ENCODE measurements at places on chromosomes 7 and 10.

DNA sequence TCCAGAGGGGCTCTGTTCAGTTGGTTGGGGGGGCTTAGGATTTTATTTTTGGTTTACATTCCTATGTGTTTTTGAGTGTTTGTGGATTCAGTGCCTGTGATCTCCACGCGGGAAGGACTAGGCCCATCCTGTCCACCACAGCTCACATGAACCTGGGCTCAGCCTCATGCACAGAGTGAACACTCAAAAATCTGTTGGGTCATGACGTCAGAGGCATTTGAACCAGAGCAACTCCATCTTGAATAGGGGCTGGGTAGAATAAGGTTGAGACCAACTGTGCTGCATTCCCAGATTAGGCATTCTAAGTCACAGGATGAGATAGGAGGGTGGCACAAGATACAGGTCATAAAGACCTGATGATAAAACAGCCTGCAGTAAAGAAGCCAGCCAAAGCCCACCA, 133.3 kb downstream of the RAMP3 start:
- no peak for DNase-seq

- DNase-seq = no peak
These were observed 285.4 kb downstream of the ACTR3B start for GRCh38 chr7:153044981-153045380.

- no peak for DNase-seq
These were observed 9.2 kb downstream of the ZNF488 start for GRCh38 chr10:47374611-47375536.

GRCh38 chr7:128155100-128155740, 85.9 kb upstream of the LEP start:
- no peak for DNase-seq

DNA sequence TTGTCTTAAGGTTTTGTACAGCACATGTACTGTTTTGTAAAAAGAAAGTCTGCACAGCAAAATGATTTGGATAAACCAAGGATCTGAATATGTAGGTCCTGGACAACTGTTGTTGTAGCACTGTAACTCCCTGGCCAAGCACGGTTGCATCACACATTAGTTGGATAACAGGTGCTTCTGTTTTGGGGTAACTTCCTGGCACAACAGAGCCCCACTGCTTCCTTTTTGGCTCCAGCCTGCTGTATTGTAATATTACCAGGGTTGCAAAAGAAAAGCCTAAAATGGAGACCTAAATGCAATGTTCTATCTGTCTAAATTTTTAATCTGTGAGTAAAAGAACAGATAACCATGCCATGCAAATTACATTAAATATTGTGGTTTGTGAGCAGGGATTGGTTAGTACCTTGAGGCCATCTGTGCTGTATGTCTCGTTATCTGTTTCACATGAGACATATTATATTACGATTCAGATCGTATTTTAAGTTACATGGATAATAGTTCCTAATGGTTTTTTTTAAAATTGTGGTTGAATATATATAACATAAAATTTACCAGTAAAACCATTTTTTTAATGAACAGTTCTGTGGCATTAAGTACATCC, 27.5 kb upstream of the WAC start:
- no peak for DNase-seq

DNA sequence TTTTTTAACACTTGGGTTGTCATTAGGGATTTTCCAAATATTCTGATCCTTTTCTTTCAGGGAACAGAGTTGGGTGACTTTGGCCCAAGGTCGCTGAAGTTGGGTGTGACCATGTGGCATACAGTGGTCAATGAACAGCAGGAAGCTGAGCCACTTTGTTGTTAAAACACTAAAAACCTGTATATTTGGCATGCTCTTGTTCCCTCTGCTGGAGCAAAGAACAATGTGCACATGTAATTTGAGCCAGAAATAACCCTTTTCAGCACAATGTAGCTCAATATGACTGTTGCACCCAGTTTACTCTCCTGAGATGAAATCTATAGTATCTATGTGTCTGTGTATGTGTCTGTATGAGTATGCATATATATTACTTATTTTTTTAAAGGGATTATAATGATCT, 74.9 kb downstream of the ADCYAP1R1 start:
- DNase-seq = no peak

GRCh38 chr7:70706204-70706603, 425.7 kb upstream of the GALNT17 start:
- DNase-seq = no peak

DNA sequence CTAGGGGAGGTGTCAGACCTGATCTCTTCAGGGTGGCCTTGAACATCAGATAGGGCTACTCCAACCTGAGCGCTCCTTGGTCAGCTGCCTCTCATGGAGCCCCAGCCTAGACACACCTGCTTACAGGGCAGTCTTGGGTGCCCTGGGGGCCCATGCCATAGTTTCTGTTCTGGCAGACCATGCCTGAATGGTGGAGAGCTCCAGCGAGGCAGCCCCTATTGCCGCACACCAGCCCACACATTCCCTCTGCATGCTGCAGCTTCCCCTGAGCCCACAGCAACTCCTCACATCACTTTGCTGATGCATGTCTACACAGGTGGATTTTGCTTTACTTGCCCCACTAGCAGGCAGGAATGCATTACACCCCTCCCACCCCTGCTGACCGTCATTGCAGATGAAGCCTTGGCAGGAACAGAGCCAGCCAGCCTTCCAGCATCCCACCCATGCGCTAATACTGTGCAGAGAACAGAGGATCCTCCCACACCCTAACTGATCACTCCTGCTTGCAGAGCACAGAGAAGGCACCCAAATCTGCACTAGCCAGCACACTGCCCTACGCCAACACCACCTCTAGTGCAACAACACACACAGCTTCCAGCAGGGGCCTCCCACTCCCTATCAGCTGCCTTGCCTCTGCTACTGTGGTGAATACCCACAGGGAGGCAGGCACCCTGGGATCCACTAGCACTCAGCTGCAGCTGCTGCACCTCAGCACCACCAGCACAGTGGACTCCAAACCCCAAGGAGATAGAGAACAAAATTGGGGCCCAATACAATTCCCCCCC, 43.0 kb upstream of the GRM3 start:
- DNase-seq = no peak

GRCh38 chr10:100749309-100750217, 4.2 kb downstream of the PAX2 start:
- no peak for DNase-seq

DNA sequence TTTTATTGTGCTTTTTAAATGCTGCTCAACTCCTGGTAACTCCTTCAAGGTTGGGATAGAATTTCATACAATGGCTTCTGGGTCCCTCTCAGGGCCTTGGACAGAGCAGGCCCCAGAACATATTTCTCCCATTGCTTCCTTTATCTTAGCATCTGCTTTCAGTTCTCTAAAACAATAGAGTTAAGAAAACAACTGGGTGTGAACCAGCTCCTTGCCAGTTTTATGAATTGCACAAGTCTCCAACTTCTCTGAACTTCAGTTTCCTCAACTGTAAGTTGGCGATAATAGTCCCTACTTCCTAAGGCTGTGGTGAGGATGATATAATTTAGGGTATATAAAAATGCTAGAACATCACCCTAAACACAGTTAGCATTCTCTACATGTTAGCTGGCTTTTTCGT, 77.0 kb upstream of the INHBA start:
- DNase-seq = no peak

GRCh38 chr10:30404540-30404939, 29.4 kb upstream of the MAP3K8 start:
- DNase-seq = no peak

- DNase-seq = no peak
These were observed 106.4 kb upstream of the CDCA7L start for GRCh38 chr7:22051886-22052673.

GRCh38 chr10:45557275-45557905, 115.2 kb downstream of the ZFAND4 start:
- no peak for DNase-seq

GRCh38 chr10:118501171-118501570, 94.3 kb downstream of the PRLHR start:
- no peak for DNase-seq

DNA sequence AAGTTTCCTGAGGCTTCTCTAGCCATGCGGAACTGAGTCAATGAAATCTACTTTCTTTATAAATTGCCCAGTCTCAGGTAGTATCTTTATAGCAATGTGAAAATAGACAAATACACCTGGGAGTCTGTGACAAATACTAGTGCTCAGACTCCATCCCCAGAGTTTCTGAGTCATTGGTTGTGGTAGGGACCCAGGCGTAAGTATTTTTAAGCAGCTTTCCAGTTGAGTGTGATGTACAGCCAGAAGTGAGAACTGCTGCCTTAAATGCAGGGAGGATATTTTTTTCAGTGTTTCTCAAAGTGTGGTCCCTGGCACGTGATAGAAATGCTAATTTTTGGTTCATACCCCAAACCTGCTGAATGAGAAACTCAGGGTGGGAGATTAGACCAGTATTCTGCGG, 121.7 kb downstream of the SORCS3 start:
- DNase-seq = no peak

DNA sequence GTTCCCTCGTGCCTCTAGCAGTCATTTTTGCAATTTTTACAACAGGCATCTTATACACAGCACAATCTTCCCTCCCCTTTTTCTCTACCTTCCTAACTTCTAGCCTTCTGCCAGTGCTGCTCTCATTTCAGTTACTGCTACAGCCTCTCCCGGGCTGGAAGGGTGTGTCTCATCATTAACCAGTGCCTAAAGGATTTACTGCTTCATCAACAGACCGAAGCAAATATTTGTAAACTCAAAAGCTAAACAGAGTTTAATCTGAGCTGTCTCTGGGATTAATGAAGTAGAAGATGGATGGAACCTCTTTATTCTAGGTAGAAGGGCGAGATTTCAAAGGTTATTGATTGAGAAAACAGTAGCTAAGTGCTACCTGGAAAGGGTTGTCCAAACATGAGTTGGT, 94.3 kb downstream of the PRPF18 start:
- DNase-seq = no peak

GRCh38 chr7:156063241-156063810, 251.1 kb upstream of the SHH start:
- DNase-seq = no peak

GRCh38 chr7:148332191-148333186, 258.1 kb upstream of the C7orf33 start:
- DNase-seq = no peak

- DNase-seq = peak; percentile 62
These were observed at the start of gene PPP1R3C for GRCh38 chr10:91632671-91633550. PPP1R3C (minus strand) TSS chr10:91633071; CDS start chr10:91632969, 102 bp downstream.

DNA sequence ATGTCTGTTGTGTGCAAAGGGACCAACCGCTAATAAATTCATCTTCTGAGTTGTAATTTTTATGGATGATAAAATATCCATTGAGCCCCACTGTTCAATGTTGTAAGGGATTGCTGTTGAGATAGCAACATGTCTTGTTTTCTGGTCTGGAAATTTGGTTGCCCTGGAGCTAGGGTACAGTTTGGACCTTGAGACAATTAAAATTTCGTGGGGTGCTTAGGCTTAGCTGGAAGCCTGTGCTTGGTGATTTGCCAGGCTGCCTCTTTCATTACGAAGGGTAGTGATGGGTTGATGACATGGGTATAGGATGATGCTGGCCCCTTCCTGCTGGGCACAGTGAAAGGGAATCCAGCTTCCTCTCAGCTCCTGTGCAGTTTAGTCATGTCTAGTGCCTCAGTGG, 43.6 kb downstream of the PLCE1 start:
- no peak for DNase-seq

GRCh38 chr10:52679117-52679516, 93.5 kb downstream of the MBL2 start:
- DNase-seq = no peak

GRCh38 chr10:26412932-26413331, 25.2 kb upstream of the APBB1IP start:
- DNase-seq = no peak

GRCh38 chr7:129366-130221, 62.8 kb upstream of the FAM20C start:
- no peak for DNase-seq

DNA sequence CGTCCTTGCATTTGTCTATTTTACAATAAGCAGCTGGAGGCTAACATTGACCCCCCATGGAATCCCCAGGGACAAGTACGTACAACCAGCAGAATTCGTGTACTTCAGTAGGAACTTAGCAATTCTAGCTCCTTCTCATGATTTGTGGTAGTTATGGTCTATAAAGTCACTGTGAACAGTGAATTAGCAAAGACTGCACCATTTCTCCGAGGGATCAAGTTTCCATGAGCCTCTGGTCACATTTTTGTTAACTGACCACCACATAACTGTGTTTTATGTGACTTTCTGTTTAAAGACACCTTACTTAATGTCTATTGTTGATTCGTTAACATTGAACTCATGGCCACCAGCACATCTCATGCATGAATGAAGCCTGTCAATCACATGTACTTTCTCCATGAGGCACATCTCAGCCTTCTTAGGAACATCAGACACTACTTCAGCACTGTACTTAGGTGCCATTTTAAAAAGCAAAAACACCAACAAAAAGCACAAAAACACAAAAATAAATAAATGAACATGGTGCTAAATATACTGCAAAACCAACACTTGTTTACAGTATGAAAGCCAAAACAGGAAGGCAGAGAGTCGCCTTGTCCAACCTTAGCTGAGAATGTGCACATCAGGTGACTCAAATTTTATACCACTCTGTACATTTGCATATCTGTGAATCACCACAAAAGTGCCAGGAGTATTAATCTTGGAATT, 9.0 kb upstream of the UCN3 start:
- no peak for DNase-seq

DNA sequence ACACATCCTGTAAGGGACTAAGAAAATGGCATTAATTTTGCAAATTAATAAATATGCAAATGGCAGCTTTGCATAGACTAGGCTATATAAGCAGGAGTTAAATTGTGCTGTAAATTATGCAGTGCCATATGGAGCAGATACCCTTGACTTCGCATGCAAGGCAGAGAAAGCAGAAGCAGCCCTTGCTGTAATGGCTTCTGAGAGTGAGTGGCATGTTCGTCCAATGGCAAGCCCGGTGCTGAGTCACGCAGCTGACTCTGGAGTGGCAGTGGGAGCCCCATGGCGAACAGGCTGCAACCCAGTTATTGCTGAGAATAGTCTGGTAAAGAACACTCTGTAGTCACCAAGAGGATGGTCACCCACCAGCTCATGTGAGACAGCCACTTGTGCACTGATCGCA, 1186.5 kb downstream of the TYW1 start:
- no peak for DNase-seq

- no peak for DNase-seq
These were observed 2.9 kb downstream of the PKD2L1 start for GRCh38 chr10:100327007-100327717.

- DNase-seq = no peak
These were observed at the start of gene GAD2 for GRCh38 chr10:26216585-26217395. GAD2 (plus strand) TSS chr10:26216774; CDS start chr10:26216810, 36 bp downstream.

GRCh38 chr10:70942125-70942524, 53.8 kb upstream of the PCBD1 start:
- DNase-seq = no peak

DNA sequence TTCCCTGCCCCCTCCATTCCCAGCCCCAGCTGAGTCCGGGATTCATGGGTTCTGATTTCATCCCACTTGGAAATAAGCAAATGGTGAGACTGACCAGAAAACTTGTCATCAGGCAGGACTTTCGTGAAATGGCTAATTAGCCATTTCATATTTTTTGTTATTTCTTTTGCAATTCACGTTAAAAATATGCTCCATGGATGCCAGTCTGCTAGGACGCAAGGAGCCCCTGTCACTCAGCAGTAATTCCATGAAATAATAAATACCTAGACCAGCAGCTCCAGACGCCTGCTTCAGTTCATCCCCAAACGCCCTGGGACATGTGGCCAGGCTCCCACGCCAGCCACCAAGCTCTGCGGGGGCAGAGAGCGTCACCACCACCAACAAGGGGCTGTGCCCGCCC, 111.0 kb downstream of the TRIL start:
- DNase-seq = no peak

- no peak for DNase-seq
These were observed 215.9 kb downstream of the MDFIC start for GRCh38 chr7:115137816-115138215.

- DNase-seq = no peak
These were observed 566.9 kb downstream of the PTPRN2 start for GRCh38 chr7:158020706-158021095.
